ENCODE measurements at places on chromosomes 6 and 20. TPM values are rescaled to one million over a fixed set of nuclear protein-coding genes. Genes with fewer than 3 reads are reported as not detected.

DNA sequence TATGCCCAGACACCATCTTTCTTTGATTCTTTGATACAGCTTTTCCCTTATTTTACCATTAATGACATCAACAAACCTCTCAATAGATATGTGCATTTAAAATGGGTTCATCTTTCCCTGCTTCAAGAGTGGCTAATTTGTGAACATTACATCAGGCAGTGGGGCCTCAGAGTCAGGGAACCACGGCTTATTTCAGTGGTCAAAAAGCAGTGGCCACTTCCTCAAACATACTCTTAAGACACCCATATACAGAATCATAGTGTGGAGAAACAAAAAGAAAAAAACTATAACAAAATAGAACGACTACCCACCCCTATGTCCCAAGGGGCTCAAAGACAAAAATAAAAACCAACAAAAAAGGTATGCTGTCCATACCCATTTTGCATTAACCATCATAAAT, 12.9 kb downstream of the SALL4 start:
- DNase-seq, result no peak

Gene TREML2
- total RNA-seq, result not detected

DNA sequence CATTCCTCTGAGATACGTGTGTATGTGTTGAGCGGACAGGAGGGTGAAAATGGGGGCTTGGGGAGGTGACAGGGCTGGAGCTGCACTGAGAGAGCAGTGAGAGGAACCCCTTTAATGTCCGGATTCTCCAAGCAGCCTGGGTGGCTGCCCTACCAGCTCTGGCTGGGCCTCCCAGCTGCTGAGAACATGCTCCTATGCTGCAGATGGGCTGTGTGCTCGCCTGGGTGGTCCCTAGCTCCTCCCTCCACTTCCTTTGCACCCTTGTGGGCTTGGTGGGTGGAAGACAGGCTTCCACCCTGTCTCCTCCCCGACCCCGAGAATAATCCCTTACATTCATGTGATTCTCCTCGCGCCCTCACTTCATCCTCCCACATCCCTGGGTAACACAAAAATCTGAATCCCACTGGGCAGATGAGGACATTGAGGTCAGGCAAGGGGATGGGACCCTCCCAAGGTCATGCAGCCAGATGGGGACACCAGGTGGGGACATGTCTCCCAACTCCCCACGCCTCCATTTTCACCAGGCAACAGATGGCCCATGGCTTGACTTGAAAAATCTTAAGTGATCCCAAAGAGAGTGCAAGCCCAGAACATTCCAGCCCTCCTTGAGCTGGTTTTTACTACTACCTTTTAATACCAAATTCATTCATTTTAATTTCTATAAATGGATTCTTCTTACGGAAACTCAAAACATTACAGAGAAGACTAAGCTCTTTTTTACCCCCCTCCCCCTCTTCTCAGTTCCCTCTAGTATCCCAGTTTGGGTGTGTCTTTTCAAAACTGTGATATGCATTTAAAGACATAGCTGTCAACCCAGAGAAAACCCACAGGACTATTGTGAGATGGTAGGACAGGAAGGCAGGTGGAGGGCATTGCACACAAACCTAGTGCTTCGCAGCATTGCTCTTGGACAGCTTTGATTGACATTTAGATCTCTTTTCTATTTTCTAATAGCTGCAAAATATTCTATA, 5.0 kb upstream of the PDRG1 start:
- no peak for DNase-seq

GRCh38 chr6:4611429-4612129, 164.6 kb upstream of the CDYL start:
- DNase-seq, result no peak

DNA sequence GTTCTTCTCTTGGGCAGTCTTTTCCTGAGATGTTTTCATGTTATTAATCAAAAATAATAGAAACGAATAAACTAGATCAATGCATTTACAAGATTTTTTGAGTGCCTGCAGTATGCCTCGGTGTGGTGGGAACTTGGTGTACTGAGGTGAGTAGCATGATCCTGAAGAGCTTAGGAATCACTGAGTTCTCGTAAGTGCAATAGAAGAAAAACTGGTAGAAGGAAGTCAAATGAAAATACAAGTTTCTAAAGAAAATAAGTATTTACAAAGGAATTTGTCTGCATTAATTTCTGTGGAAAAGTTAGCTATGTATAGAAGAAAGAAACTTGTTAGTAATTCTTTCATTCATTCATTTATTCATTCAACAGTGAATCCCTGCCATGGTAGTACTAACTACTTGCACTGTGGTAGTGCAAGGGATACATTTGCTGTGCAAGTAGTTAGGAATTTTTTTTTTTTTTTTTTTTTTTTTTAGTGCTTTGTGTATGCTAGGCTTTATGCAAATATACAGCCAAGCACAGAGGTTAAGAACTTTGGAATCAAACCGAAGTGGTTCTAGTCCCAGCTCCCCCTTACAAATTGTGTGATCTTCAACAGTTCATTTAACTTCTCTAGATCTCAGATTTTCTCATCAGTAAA, 13.9 kb downstream of the NT5E start:
- no peak for DNase-seq

Gene TRAPPC3L
- not detected for total RNA-seq

Gene CCM2L
- total RNA-seq, result 2.0 TPM

Gene BCKDHB
- 46.8 TPM for total RNA-seq

DNA sequence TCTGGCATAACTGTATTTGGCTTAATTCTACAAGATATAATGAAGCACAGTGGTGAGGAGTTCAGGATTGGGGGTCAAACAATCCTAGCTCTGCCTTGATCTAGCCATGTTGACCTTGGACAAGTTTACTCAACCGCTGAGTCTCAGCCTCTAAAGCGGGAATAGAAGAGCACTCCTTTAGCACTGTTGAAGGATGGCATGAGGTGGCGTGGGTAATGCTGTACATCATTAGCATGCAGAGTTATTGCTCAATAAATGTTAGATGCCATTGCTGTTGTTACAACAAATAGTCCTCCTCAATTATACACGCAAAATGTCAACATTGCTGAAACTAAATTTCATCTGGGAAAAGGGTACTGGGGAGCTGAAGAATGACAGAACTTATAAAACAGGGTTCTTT, 78.6 kb downstream of the KIF13A start:
- DNase-seq, result no peak

GRCh38 chr6:119727504-119728219, 378.1 kb upstream of the MAN1A1 start:
- DNase-seq, result no peak

Gene ELOVL2
- total RNA-seq, result 0.14 TPM

Gene STMND1
- total RNA-seq, result 0.92 TPM

GRCh38 chr20:63691711-63692435, 4.6 kb upstream of the TNFRSF6B start:
- peak; percentile 76 for DNase-seq

DNA sequence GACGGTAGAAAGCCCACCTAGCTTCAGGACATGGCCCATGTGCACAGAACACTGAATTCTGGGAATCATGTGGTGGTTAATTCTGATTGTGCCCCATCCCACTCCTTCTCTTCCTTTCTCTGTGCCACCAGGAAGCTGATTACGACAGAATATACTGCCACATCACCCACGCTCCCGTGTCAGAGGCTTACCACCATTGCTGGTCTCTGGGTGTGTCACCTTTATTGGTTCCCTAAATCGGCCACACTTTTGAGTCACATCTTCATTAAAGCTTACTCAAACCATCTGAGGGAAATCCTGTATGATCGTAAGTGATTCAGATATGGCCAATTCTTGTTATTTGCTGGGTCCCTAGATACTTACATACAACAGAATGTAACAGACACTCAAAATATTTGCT, 3.1 kb downstream of the TRMT6 start:
- DNase-seq, result no peak

Data from left colon (tissue), 2 donors.